Panc1 (cell line): ENCODE measurements at places on chromosomes 16 and 17. TPM values are rescaled to one million over a fixed set of nuclear protein-coding genes. Genes with fewer than 3 reads are reported as not detected.
A peak's percentile ranks its signal among the peaks of the same experiment; 100 is the strongest.

The CCDC78 gene
- total RNA-seq: 18.2 TPM

DNA sequence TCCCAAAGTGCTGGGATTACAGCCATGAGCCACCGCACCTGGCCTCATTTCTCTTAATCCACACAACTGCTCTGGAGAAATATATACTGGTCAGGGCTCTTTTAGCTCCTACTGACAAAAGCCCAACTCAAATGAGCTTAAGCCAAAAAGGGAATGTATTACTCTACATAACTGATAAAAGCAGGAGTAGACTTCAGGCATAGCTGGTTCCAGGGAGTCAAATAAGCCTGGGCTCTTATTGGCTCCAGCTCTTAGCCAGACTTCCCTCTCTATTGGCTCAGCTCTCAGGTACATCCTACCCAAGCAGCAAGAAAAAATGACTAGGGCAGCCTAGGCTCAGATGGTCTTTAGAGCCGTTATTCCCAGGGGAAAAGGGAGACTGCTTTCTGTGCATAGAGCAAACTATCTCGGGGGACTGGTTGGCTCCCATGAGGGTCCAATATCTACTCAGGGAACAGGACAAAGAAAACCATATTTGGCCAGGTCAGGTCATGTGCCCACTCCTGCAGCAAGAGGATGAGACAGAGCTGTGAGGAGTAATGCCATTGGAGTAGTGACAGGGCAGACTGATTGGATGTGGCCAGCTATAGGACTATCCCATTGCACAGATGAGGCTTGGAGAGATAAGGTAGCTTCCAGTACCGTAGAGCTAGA is 21.2 kb downstream of the TBX2 start:
- H3K27ac ChIP-seq: no peak overlapping the region
- H3K4me3 ChIP-seq: no peak overlapping the region
- H3K36me3 ChIP-seq: no peaks in the 10 kb centered on the region

- no peaks in the 10 kb centered on the region for H3K36me3 ChIP-seq
- DNase-seq: no peak
- H3K27me3 ChIP-seq: peaks cover 3% of the 10 kb centered on the region; the same call in 1 of the 2 replicates
- H3K4me3 ChIP-seq: no peak overlapping the region
- H3K4me1 ChIP-seq: peaks cover 6% of the 10 kb centered on the region
Observed at GRCh38 chr17:79154446-79154845, 79.8 kb downstream of the ENGASE start.

DNA sequence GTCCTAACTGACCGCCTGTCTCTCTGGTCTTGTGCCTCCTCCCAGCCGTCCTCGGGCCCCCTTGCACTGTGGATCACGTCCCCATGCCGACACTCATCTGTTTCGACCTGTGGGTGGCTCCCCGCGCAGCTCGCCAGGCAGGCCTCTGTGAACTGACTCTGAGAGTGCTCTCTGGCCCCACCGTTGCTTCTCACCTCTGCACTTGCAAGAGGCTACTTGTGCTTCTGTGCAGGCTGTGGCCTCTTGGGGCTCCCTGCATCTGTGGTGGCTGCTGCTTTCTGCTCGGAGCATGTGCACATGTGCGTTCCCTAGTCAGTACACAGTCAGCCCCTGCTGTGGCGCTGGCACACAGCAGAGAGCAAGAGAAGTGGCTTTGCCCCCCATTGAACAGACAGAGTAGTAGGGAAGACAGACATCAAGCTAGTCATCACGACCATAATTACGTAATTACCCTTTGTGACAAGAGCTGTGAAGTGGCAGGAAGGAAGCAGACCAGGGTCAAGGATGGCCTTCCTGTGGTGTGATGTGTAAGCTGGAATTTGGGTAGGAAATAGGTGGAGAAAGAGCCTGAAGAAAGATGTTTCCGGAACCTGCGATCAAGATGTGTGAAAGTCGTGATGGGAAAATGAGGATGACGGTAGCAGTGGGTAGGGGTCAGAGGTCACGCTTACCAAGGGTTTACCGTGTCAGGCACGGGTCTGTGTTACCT is 256.0 kb upstream of the CACNG5 start:
- no peak for DNase-seq
- no peaks in the 10 kb centered on the region for H3K27me3 ChIP-seq
- H3K36me3 ChIP-seq: no peaks in the 10 kb centered on the region
- peak overlapping the region; percentile 70 for H3K27ac ChIP-seq
- H3K4me1 ChIP-seq: peaks cover 24% of the 10 kb centered on the region

GRCh38 chr17:62219221-62219899 is 154.3 kb upstream of the MED13 start:
- no peak for DNase-seq
- no peak overlapping the region for H3K27ac ChIP-seq
- H3K4me3 ChIP-seq: no peak overlapping the region
- no peaks in the 10 kb centered on the region for H3K4me1 ChIP-seq

DNA sequence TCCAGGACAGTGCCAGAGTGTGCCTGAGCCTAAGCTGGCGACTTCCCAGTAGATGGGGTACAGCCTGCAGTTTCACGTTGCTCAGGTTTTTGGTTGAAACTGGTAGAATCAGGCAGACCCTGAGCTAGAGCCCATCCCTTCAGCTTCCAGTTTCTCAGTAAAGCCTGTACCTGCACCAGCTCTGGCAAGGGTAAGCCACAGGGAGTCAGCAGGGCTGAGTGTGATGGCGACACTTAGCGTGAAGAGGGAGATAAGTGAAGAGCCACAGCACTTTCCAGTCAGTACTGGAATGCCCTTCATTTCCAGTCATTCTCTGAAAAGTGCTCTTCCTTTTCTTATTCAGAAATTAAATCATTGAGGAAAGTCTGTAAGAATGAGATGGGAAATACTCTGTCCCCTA is 22.4 kb downstream of the PLD6 start:
- no peak overlapping the region for H3K27ac ChIP-seq
- no peak overlapping the region for H3K4me3 ChIP-seq
- H3K27me3 ChIP-seq: no peaks in the 10 kb centered on the region
